ENCODE measurements at places on chromosomes 4 and X.

DNA sequence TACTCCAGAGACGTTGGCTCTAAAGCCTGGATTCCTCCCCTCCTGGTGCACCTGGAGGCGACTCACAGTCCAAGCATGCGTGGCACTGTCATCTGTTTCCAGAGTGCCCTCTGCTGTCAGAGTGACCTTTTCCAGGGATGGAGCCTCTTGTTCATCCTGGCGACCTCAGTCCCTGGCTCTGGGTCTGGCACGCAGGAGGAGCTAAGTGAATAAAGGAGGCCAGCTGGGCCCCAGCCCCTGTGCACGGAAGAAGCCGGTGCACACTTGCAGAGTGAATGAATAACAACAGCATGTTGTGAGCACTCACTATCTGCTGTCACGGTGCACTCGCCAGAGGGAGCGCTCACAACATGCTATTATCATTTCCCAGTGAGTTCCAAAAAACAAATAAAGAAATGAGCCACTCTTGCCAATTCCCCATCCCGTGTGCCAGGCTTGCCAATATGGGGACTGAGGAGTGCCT is 27.8 kb upstream of the PSAPL1 start:
- peak; percentile 44 for DNase-seq

DNA sequence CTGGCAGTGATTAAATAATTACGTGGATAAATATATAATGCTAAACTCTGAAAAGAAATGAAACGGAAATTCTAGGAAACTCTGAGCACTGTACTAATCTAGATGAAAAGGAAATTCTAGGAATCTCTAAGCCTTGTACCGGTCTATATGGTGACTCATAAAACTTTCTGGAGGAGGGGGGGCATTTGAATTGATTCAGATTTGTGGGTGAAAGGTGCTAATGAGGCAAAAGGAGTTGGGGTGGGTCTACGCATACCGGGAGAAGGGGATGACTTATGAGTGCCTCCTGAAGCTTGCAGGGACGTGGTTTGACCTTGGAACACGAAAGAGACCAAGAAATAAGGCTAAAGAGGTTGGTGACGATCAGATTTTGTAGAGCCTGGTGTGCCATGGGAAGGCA is 151.7 kb upstream of the CASK start:
- DNase-seq, result no peak

- DNase-seq, result no peak
Observed at GRCh38 chr4:88230969-88231771, 53.2 kb downstream of the PPM1K start.

DNA sequence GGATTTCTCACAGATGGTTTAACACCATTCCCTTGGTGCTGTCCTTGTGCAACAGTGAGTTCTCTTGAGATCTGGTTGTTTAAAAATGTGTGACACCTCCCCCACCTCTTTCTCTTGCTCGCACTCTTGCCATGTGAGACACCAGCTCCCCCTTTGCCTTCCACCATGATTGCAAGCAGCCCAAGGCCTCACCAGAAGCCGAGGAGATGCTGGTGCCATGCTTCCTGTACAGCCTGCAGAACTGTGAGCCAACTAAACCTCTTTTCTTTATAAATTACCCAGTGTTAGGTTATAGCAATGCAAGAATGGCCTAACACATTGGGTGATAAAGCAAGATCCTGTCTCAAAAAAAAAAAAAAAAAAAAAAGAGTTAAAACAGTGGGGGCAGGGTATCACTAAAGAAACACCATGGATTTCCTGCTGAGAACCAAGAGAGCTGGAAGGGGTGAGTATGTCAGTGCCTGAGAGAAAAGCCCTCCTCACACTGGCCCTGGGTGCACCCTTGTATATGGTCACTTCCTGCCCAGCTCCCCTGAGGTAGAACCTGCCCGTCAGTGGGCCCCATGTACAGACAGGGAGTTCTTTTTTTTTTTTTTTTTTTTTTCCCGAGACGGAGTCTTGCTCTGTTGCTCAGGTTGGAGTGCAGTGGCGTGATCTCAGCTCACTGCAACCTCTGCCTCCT is 46.4 kb downstream of the APOO start:
- no peak for DNase-seq

DNA sequence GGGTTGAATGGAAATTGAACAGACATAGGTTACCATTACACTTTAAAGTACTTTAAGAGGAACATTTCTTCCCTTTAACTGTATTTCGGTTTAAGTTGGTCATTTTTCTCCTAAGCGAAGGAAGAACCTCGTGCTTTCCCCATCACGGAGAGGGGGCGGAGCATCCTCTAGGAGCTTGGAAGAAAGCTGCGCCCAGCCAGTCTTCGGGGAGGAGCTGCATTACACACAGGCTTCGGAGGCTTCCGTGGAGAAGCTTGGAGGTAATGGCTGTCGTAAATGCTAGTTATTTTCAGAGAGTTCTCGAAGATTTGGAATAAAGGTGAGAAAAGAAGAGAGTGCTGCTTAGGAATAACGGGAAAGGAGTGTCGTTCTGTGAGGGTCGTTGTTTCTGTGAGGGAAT is at the start of gene PWWP3B:
PWWP3B (plus strand) TSS at position 199 of the 400 bp plus-strand sequence. CDS start 37,128 bp downstream, outside the sequence.
- DNase-seq, result no peak
